NCI-H1092 treated with DMSO at 0.1 percent for 48 hours (cell line): ENCODE measurements at places on chromosomes 11 and 22.

DNA sequence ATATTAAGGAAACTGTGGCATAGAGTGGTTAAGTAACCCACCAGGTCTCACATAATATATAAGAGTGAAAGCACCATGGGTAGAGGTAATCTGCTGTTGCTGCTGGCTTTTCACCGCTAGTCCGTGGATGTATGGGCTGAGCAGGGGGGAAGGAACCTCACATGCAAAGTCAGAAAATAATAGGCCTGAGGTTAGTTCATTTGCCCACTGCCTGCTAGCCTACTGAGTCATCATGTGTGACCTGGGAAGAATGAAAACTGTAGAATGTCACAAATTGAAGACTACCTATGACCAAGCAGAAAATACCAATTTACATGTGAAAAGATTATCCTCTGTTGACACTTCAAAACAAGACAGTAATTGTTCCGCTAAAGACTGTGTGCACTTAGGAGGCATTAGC lies 560.1 kb upstream of the FAT3 start:
- no peak for DNase-seq

DNA sequence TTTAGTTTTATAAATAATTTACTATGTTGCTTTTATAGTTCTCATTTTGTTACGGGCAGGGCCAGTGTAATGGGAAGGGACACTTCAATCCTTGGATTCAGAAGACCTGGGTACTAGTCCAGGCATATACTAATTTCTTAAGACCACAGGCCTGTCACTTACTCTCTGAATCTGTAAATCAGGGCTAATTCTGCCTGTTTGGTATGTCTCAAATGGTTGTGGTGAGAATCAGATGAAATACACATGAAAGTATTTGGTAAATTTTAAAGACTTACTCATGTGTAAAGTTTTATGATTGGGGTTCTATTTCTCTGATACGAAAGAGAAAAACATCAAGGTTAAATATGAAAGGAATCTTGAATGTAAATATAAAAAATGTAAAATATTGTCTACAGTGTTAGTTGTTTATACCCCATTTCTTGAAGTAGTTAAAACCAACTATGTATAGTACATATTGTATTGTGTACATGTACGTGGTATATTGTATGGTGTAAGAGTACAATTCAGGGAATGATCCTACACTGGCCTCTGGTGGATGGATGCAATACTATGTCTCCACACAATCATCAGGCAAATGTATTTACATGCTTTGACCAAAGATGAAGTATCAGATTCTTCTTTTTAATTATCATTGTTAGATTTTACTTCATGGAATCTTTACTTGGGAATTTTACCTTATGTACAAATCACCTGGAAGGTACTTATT lies 24.5 kb upstream of the RAG2 start:
- DNase-seq: peak; percentile 12

DNA sequence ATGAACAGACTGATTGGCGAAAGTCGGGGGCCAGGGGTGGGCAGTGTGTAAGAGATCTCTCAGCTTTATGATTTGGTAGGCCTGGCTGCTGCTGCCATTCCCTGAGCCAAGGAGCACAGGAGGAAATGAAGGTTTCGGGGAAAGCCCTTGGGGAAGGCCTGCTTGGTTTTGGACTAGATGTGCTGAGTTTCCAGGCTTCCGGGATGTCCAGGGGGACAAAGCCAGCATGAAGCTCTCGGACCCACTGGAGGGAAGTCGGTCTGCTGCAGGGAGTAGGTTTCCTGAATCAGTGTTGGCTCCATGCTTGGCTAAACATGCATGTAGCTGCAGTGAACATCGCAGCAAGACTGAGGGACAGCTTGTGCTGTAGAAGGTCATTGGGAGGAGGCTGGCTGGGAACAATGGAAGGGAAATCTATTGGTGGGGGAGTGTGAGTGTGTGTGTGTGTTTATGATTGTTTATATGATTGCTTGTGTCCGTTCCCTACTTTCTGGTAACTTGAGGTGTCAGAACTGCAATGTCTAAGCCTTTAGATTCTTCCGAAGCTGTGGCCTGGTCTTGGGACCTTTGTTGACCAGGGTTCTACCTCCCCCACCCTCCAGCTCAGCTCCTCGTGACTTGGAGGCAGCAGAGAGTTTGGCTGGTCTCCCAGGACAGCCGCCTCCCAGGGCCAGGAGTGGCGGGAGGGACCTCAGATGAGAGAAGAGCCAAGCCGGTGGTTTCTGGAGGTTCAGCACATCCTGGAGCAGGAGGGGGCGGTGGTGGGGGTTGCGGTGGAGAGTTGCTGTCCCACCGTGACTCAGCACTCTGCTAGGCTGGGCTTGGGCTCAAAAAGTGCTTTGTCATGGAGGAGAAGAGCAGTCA lies 4.0 kb upstream of the FTH1 start:
- peak; percentile 83 for DNase-seq

DNA sequence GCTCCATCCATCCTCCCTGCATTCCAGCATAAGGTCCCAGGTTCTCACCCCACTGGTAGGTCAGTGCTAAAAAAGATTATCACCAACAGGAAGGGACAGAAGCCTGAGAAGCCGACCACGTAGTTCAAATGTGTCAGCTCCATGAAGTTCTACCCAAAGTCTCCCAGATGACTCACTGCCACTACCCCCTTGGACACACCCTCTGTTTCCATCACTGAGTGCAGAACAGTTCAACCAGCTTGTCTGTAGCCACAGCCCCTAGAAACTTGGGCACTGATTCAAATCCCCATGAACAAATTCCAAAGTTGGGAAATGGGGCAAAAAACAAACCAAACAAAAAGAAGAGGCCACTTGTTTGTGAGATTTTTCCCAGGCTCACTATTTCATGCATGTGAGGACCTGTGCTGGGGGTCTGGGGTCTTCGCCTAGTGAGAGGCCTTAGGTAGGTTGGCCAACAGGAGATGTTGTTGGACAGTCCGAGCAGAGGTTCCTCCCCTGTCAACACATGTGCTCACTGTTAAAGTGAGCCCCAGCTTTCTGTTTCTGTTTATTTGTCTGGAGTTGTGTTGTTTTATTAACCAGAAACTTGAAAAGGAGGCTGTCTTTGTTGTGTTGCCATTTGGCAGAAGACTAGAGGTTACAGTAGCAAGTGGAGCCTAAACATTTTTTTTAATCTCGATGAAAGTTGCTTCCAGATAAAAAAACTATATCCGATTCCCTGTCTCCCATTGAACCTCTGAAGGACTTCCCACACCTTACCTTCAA lies 24.2 kb upstream of the FLI1 start:
- no peak for DNase-seq

- no peak for DNase-seq
Measured at GRCh38 chr11:75536786-75537641, 11.3 kb upstream of the GDPD5 start.
